ENCODE measurements at places on chromosomes 13 and 19. TPM values are rescaled to one million over a fixed set of nuclear protein-coding genes. Genes with fewer than 3 reads are reported as not detected.
A peak's percentile ranks its signal among the peaks of the same experiment; 100 is the strongest.

Gene PRKCG
- not detected for total RNA-seq

Gene UQCR11
- total RNA-seq, result 239 TPM

Gene ZNF554
- total RNA-seq, result 2.6 TPM

Gene MCEMP1
- total RNA-seq, result 9.1 TPM

Gene GDF15
- total RNA-seq, result 5.9 TPM

Gene CEACAM18
- total RNA-seq, result not detected

Gene NFIC
- 207 TPM for total RNA-seq

Gene GFY
- not detected for total RNA-seq

Gene CEBPA
- 263 TPM for total RNA-seq

Gene SLC6A16
- 3.1 TPM for total RNA-seq

- DNase-seq, result no peak
Observed at GRCh38 chr13:24827799-24828198, 63.8 kb downstream of the RNF17 start.

- DNase-seq, result no peak
Observed at GRCh38 chr19:39590265-39590664, 12.1 kb upstream of the LGALS13 start.

- no peak for DNase-seq
Observed at GRCh38 chr13:47794963-47795362, 206.1 kb downstream of the SUCLA2 start.

DNA sequence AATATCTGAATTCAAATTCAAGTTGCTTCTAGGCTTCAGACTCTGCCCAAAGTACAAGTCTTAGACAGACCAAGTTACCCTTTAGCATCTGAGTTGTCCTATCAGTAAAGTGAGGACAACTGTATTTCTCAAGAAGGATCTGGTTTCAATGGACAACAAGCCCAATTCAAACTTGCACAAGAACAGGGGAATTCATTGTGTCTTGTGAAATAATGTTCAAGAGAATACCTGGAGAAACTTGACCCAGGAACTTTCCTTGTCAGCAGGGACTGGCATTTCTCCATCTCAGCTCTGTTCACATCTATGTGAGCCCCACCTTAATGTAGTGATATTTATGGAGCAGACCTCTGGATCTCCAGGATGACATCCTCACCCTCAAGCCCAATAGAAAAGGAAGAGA is 894.9 kb upstream of the SLC10A2 start:
- no peak for DNase-seq

- no peak for DNase-seq
Observed at GRCh38 chr19:31120952-31121351, 228.3 kb downstream of the TSHZ3 start.

- no peak for DNase-seq
Observed at GRCh38 chr19:17220207-17220758, 5.1 kb downstream of the USE1 start.

- DNase-seq, result no peak
Observed at GRCh38 chr13:45422731-45423292, 4.6 kb upstream of the SLC25A30 start.

- DNase-seq, result no peak
Observed at GRCh38 chr13:99659866-99660554, 158.7 kb downstream of the TM9SF2 start.

GRCh38 chr19:5321851-5322681 is 18.5 kb downstream of the PTPRS start:
- DNase-seq, result no peak

GRCh38 chr19:29504454-29504853 is 21.3 kb upstream of the VSTM2B start:
- no peak for DNase-seq

DNA sequence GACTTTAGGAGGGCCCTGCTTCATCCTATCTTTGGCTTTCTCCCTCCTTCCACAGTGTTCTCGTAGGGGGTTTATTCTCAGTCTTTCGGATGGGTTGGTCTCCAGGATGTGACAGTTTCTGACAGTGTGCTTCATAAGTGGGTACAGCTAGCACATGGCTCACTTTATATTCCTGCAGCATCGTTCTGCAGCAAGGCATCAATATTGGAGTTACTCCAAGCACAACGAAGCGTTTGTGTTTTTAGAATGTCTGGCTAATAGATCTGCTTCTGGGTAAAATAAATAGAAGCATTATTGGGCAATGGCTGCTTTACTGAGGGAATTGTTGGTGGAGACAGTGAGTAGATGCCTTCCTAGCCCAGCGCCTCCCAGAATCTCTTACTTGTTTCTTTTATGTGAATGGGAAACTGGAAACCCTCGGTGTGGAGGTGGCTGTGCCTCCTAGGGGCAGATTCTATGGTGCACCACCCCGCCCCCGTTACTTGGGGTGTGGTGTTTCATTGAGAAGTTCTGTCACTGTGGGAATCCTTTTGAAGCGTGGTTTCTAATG is 2.0 kb downstream of the FARP1 start:
- DNase-seq, result no peak

- no peak for DNase-seq
Observed at GRCh38 chr19:56994251-56995017, 125.4 kb upstream of the USP29 start.

DNA sequence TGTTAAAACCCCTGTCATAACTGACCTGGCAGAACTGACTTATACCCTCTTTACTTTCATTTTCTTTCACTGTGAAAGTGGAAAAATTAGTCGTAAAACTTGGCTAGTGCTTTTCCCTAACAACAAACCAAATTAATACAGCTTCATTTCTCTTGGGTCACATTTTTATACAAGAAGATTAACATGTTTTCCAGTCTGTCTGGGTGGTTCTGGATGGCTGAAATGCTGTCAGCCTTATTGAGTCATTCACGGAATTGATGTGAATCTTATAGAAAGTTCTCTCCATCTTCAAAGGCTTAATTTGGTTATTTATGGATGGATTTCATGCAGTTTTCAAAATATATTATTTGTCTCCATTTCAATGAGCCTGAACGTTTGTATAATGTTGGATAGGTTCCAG is 440.0 kb downstream of the KCTD12 start:
- no peak for DNase-seq

GRCh38 chr13:93226623-93227279 is at the start of gene GPC6:
TSS of gene GPC6 (plus strand) at chr13:93226807.
- DNase-seq, result no peak

- DNase-seq, result no peak
Observed at GRCh38 chr13:98688373-98688772, 64.1 kb downstream of the SLC15A1 start.

GRCh38 chr19:15072930-15073647 is 8.9 kb upstream of the OR1I1 start:
- DNase-seq, result no peak

- DNase-seq, result no peak
Observed at GRCh38 chr13:110133425-110134235, 173.3 kb downstream of the COL4A1 start.

DNA sequence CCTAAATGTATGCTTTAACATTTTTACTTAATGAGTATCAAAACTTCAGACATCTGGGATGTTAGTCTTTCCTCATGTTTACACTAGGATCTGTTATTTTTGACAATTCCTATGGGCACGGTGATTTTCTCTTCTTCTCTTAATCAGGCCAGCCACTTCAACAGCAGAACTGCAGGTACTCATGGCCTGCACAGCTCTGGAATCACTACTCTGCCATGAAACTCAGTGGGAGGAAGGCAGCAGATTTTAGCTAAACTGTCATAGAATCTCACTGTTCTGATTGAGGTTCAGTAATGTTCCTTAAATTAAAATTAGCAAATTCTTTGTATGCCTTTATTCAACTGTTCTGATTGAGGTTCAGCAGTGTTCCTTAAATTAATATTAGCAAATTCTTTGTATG is 1083.0 kb downstream of the SLITRK5 start:
- DNase-seq, result no peak

- no peak for DNase-seq
Observed at GRCh38 chr13:80361883-80362327, 21.0 kb upstream of the SPRY2 start.

- DNase-seq, result no peak
Observed at GRCh38 chr19:13023656-13024055, 28.4 kb downstream of the NFIX start.

DNA sequence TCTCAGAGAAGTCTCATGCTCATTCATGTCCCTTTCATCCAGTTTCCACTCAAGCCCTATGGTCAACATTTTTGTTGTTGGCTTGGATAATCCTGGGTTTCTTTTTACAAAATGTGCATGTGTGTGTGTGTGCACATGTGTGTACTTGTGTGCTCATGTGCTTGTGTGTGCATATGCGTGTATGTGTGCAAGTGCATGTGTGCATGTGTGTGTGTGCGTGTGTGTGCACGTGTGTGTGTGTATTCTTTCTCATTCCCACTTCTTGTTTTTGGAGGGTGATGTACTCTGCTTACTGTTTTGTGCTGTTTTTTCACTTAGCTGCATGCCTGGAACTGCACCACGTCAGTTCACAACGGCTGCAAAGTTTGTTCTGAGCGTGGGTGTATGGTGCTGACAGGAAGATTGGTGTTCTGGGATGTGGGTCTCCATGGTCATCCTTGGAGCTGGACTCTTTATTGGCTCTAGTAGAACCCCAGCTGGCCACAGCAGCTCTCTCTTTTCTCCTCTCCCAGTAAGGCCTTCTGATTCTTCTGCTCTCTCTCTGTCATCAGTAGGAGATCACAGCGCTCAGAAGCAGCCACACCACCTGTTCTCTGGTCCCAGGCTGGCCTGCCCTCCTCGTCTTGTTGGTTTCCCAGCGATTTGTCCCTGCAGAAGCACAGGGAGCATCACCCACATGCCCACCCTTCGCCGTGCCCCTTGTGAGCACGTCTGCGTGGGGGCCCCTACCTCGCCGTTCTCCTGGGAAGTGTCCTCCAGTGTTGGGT is 60.8 kb downstream of the SOX1 start:
- DNase-seq, result peak; percentile 67

DNA sequence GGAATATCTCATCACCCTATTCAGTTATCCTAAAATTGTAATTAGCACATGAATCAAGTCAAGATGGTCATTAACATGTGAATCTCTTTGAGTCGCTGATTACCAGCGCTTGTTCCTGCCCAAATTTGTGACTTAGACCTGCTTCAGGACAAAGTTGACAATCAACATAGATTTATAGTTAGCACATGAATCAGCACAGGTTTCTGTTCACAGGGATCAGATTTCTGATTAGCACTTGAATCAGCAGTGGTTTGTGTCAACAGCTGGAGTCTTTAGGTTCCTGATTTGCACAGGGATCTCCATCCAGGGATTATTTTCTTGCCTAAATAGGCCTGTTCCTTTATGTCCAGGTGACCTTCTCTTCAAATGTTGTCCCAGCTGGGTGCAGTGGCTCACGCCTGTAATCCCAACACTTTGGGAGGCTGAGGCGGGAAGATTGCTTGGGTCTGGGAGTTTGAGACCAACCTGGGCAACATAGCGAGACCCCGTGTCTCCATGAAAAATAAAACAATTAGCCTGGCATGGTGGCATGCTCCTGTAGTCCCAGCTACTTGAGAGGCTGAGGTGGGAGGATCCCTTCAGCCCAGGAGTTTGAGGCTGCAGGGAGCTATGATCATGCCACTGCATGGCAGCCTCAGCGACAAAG is 3.8 kb upstream of the LRFN3 start:
- no peak for DNase-seq
